ENCODE measurements at places on chromosomes 5 and 9.

DNA sequence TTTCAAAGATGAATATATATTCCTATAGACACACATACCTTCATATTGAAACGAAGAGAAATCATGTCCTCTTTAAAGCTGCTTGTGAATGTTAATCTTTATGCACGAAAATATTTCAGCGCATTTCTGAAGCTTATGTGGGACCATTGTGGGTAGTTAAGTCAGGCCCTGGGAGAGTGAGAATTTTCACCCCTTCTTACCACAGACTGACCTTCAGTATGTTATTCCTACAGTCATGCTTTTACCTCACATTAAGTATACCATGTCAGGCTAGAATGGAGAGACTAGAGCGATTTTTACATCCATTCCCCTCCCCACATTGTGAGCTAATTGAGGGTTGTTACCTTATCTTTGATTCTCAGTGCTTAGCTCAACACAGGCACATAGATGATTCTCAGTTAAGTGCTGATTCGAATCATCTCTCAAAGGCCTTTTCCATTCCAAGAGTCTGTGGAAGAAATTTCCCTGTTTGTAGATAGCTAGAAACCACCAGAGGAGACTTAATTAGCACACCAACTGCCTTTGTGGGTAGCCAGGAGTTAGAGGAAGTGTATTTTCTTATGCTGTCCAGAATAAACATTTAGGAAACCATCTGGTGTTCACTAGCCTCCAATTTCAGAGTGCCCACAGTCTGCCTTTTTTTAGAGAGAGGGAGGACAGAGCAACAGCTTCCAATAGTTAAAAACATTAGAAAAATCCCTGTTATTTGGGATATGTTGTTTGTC is 110.5 kb downstream of the MEGF10 start:
- no peak for DNase-seq

DNA sequence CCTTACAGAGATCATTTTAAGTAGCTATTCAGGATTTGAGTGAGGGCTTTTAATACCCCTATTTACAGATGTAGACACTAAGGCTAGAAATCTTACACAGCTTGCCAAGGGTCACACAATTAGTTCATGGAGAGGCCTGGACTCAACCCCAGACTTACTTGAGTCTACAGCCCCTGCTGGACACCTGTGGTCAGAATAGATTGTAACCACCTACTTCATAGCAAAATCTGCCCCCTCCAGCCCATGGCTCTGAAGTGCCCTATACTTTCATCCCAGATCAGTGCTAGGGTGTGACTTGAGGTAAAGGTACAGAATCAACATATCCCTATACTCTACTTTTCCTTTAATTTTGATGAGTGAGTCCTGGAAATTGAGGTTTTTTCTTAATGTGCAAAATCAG is 291.3 kb downstream of the ADGRV1 start:
- DNase-seq = no peak

GRCh38 chr5:136080483-136081216 is 51.9 kb downstream of the TGFBI start:
- DNase-seq = no peak

- DNase-seq = no peak
These were observed 20.6 kb upstream of the SV2C start for GRCh38 chr5:76062502-76063041.

GRCh38 chr5:159050316-159051143 is 49.2 kb downstream of the EBF1 start:
- DNase-seq = no peak

- DNase-seq = no peak
These were observed 245.7 kb downstream of the PSAT1 start for GRCh38 chr9:78542491-78543181.

DNA sequence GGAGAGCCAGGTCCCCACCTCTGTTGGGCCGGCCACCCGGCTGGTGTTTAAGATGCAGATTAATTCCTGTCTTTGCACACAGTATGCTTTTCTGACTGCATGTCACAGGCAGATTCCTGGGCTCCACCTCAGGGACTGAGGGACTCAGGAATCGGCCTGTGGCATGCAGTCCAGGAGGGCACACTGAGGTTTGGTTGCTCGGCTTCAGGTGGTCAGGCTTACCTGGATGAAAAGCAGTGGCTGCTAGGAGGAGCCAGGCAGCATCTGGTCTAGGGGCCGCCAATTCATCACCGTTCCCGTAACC is 1.1 kb downstream of the WDR5 start:
- no peak for DNase-seq

GRCh38 chr9:14992081-14992480 is 81.9 kb upstream of the FREM1 start:
- no peak for DNase-seq

GRCh38 chr5:115317320-115317719 is 20.9 kb upstream of the CCDC112 start:
- no peak for DNase-seq

GRCh38 chr5:137567226-137567625 is 68.1 kb upstream of the SPOCK1 start:
- DNase-seq = no peak

DNA sequence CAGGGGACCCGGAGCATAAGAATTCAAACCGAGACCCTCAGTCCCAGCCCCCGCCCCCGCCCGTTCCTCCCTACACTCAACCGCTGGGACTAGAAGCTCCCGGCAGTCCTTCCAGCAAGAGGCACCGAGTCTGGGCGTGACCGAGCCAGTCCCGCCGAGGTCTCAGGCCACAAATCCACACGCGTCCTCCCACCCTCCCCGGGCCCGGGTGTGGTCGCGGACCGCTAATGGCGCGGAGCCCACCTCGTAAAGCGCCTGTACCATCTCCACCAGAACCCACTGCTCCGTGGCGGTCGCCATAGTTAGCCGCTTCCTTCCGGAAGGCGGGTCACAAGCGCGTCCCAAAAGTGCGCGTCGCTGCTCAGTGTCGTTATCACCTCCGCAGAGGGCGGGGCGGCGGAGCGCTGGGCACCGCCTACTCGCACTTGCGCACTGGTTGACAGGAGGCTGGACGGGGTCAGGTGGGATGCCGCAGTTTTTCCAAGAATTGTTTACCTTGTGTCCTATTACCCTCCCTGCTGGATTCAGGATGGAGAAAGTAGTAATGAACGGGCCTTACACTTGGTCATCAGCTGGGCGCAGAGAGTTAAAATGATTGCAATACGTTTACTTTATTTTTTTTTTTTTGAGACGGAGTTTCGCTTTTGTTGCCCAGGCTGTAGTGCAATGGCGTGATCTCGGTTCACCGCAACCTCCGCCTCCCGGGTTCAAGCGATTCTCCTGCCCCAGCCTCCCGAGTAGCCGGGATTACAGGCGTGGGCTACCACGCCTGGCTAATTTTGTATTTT is at the start of gene SPTLC1:
Gene SPTLC1, minus strand, starts transcription at position 343 of the 788 bp plus-strand sequence. Its CDS starts 43 bp downstream, at position 300.
- peak; percentile 92 for DNase-seq

GRCh38 chr5:151953833-151954232 is 29.2 kb upstream of the GLRA1 start:
- DNase-seq = no peak

- no peak for DNase-seq
These were observed 137.4 kb upstream of the PRR16 start for GRCh38 chr5:120326651-120327050.

GRCh38 chr5:167861129-167861927 is 430.1 kb upstream of the WWC1 start:
- no peak for DNase-seq

GRCh38 chr9:132945186-132946130 is 1.0 kb upstream of the TSC1 start:
- DNase-seq = no peak

- DNase-seq = no peak
These were observed 15.5 kb downstream of the SURF6 start for GRCh38 chr9:133320421-133320881.

GRCh38 chr5:14184725-14185124 is 41.6 kb downstream of the TRIO start:
- no peak for DNase-seq

- DNase-seq = no peak
These were observed 170.2 kb upstream of the PAPPA start for GRCh38 chr9:115983366-115983765.

DNA sequence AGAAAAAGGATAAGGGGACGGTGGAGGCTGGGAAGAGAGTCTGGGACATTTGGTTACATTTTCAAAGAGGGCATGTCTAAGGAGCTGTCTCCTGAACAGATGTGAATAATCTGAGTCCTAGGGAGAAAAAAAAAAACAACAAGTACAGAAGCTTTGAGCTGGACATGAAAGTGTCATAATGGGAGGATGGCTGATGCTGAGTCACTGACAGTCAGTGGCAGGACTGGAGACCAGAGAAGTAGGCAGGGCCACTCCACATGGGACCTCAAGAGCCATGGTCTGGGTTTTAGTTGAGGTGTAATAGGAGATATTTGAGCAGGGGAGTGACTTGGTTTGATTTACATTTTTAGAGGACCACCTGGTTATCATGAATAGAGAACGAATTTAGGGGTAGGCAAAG is 70.6 kb downstream of the DPYSL3 start:
- DNase-seq = no peak

DNA sequence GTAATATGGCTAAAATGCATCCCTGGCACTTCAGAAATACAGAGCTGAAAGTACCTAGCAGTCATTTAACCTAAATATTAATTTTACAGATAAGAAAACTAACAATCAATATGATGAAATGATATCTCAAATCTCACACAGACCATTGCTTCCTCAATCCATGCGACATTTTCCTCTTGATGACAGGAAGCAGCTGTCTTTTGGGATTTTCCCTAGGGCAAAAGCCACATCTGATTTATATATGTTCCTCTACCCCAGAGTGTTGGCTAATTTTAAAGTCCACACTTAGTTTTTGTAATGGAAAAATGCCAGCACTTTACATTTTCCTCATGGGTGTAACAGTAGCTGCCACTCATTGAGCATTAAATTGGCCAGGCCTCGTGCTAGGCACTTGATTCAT is 47.7 kb upstream of the ITGA1 start:
- no peak for DNase-seq

GRCh38 chr5:153490118-153491037 is at the start of gene GRIA1:
Gene GRIA1, plus strand, starts transcription at chr5:153490670.
- no peak for DNase-seq

GRCh38 chr9:16868701-16869100 is 1.8 kb downstream of the BNC2 start:
- no peak for DNase-seq

DNA sequence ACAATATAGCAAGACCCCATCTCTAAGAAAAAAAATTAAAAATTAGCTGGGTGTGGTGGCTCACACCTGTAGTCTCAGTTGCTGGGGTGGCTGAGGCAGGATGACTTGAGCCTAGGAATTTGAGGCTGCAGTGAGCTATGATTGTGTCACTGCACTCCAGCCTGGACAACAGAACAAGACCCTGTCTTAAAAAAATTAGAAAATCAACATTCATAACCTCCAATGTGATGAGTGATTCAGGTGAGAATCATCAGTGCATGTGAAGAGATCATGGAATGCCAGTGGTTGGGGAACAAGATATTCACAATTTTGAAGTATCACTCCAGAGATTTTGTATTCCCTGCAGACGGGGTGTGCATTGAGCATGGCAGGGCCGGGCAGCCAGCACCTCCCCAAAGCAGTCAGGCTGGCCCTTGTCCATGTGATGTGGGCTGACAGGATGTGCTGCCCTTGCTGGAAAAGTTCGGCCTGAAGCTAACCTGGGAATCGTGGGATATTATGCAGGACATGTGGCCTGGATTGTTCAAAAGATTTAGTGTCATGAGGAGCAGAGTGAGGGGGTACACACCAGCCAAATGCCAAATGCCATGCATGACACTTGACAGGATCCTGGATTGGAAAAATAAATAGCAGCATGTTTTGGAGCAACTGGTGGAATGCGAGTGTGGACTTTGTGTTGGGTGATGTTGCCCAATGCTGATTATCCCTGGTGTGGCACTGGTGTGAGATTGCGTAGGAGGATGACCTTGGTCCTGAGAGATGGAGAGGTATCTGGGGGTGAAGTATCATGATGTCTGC is 189.0 kb downstream of the RGS3 start:
- DNase-seq = no peak

DNA sequence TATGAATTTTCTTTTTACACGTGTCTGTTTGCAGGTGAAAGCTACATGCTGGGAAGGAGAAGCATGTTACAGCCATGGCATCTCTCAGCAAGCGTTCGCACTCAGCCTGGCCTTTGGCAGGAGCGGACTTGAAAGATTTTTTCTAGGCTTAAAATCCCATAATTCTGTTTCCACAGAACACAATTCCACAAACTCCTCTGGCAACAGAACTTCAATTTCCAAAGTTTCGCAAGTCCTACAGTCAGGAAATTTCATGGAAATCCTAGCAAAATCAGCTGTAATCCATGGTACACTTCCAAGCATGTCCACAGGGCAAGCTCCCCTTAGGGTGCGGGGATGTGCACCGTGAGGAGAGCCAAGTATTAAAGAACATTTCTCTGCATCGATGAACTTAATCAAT is 35.9 kb downstream of the SUB1 start:
- no peak for DNase-seq

DNA sequence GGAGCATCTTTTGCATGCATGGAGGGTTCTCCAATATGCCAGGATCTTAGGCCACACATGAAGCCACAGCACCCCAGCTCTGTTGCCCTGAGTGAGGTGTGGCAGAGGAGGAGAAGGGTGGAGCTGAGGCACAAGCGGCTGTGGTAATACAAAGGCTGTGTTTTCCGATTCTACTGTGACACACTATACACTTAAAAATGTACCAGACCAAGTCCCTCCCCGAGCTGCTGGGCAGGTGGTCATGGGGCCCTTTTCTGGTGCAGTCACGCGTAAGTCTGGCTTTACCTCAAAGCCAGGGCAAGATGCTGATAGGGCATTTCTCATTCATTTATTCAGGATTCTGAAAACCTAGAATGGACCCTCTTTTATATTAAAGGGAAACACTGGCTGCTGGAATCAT is 3.7 kb downstream of the ADGRV1 start:
- no peak for DNase-seq

GRCh38 chr9:70285246-70285645 is 26.5 kb downstream of the SMC5 start:
- DNase-seq = no peak

GRCh38 chr9:31699836-31700235 is 684.6 kb upstream of the ACO1 start:
- DNase-seq = no peak

GRCh38 chr5:109468737-109469420 is 59.1 kb upstream of the PJA2 start:
- DNase-seq = peak; percentile 28

- no peak for DNase-seq
These were observed 76.7 kb upstream of the CCNG1 start for GRCh38 chr5:163360656-163361055.

- no peak for DNase-seq
These were observed 78.8 kb downstream of the ADAMTS2 start for GRCh38 chr5:179266291-179267070.

DNA sequence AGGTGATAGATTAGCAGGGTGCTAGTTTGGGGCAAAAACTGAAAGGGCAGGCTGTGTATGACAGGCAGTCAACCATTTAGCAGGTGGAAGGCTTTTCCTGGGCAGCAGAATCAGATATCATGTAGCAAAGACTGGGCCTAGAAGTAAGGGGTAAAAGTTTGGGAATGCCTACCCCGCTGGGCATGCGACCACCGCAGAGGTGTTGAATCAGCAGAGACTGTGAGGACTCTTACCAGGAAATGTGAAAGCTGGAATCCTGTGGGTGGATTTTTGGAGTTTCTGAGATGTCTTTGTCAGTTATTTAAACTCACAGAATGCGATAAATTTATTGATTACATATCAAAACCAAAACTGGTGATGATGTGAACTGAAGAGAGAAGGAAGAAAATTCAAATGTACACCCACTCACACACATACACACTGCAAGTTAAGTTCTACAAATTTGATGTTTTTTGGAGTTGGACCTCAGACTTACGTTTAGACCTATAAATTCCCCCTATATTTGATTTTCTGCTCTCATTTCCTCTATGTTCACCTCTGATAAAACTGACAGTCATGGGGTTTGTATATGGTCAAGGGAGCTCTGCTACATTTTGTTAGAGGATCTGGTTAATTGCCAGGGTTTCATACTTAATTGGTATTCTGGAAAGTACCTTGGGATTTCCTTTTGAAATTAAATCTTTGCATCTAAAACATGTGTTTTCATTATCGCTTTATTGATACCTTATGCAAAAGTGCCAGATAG is 333.6 kb downstream of the CSNK1G3 start:
- no peak for DNase-seq

Data from activated CD8-positive, alpha-beta memory T cell treated with anti-CD3 and anti-CD28 coated beads for 1 hour (primary cell).